ENCODE measurements at places on chromosomes 4 and X.

GRCh38 chr4:52873191-52873590, 11.1 kb downstream of the RASL11B start:
- no peak for DNase-seq

DNA sequence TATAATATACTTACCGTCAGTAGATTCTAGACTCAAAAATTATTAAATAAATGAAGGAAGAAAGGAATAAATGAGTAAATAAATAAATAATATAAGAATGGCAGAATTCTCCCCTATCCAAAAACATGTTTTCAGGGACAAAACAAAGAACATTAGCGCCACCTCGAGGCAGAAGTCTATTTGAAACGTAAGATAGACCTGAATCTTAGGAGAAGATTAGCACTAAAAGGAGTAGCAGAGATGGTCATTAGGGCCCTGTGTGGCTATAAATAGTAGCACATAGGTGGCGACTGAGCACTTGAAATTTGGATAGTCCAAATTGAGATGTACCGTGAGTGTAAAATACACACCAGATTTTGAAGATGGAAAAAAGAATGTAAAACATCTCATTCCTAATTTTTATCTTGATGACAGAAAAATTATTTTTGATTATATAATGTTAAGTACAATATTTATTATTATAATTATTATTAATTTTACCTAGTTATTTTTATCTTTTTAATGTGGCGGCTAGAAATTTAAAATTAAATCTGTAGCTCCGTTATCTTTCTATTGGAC, 24.3 kb upstream of the SRD5A3 start:
- peak; percentile 80 for DNase-seq

DNA sequence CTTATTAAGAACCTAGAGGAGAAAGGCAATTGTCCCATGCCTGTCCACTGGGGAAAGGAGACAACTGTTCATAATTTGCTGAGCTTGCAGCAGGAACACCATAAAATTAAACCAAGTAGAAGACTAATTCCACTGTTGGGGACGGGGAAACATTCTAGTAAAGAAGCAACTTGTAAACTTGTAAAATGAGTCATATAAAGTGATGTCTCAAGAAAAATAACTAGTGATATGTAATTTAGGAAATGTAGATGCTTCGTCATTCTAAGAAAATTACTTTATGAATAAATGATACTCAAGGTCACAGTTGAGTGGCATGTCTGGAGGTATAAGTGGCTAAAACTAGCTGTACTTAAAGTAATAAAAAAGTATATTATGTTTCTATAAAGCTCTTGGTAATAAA, 121.2 kb upstream of the MID1 start:
- DNase-seq, result no peak

GRCh38 chrX:123331349-123331748, 147.3 kb downstream of the GRIA3 start:
- DNase-seq, result no peak

All from activated naive CD4-positive, alpha-beta T cell treated with anti-CD3 and anti-CD28 coated beads, Interleukin-2, amount 50 U/mL, for 72 hours (primary cell).